ENCODE measurements at places on chromosomes 16 and 17. TPM values are rescaled to one million over a fixed set of nuclear protein-coding genes. Genes with fewer than 3 reads are reported as not detected.

- DNase-seq = no peak
Observed at GRCh38 chr17:31806921-31807320, 52.1 kb downstream of the COPRS start.

- no peak for DNase-seq
Observed at GRCh38 chr17:34411646-34412421, 48.8 kb upstream of the CCL1 start.

GRCh38 chr16:85253084-85253941, 141.0 kb upstream of the CIBAR2 start:
- DNase-seq = peak; percentile 81

DNA sequence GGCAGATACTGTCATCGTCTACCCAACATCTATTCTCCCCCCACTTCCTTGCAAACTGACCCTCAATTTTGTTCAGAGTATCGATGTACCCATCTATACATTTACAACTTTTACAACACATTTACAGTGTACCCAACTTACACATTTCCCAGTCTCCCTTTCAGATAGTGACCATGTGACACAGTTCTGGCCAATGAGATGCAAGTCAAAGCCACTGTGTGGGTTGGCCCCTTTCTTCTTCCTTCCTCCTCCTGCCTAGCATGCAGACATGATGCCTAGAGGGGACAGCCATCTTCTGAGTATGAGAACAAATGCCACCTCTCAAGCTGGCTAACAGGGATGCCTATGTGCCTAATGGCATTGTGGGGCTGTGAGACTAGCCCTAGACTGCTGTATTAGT, 11.3 kb upstream of the NFAT5 start:
- DNase-seq = no peak

GRCh38 chr17:45149669-45150664, 1.7 kb downstream of the HEXIM1 start:
- no peak for DNase-seq

GRCh38 chr17:68867759-68868516, 87.3 kb downstream of the ABCA8 start:
- DNase-seq = no peak

DNA sequence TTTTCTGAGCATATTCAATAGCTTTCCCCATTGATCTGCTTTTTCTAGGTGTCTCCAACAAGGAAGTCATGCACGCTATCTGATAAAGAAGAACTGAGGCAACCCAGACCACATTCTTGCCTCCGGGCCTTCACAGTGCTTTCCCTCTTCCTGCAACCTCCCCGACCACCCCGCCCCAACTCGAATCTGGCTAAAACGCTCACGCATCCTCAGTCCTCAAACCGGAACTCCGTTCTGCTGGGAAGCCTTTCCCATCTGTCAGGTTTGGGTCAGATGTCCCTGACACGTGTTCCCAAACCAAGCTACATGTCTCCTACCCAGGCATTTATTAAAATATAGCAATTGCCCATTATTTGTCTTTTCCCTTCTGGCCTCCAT, 112.7 kb downstream of the VPS53 start:
- DNase-seq = no peak

DNA sequence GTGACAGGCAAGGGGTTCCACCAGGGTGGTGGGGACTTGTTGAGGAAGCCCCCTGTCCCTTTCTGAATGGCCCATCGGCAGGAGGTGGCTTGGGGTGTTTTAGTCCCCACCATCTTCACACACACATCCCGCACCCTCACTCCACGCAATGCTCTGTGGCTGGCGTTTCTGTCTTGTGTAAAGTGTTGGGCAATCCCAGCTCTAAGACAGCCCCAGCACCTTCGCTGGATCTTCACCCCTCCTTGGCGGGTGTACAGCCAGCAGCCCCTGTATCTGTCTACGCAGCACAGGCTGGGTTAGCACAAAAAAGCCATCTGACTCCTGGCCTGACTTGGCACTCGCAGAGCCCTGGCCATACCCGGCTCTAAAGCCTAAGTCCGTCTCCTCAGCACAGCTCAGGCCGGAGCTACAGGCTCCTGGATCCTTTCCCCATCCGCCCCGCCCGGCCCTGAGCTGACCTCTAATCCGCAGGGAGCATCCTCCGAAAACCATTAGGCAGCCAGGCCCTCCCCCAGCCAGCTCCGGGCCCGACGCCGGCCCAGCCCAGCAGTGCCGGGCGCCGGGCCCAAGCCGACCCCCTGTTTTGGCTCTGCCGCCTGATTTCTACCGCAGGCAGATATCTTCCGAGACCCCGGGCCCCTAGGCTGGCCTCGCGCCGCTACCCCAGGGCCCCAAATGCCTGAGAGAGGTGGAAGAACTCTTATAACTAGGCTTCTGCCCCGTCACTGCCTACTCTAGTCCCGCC, 42.4 kb upstream of the TAC4 start:
- DNase-seq = no peak

GRCh38 chr17:81398832-81399411, 3.7 kb downstream of the BAHCC1 start:
- DNase-seq = no peak

GRCh38 chr16:85275533-85276249, 163.4 kb upstream of the CIBAR2 start:
- DNase-seq = peak; percentile 87

DNA sequence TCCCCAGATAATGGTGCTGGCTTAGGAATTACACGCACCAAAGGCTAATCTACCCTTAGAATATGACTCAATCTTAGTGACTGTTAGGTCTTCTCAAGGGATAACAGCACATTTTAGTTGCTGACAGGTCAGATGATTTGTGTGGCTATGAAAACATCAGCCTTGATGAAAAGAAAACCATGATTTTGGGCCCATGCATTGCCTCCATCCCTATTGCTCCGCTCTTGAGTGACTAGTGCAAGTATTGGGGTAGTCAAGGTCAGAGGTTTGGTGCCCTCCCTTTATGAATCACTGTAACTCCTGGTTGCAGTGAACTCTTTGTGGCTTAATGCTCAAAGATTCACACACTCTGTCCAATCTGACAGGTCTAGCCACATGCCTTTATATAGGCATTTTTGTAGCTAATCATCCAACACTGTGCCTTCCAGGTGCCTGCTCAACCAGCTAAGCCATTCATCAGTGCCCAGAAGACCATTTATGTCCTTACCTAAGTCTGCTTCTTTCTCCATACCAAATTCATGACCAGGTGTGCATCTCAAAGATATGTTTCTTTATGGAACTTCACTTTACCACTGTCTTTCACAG, 251.6 kb downstream of the KCNJ2 start:
- DNase-seq = no peak

GRCh38 chr17:39705786-39706348, 6.0 kb downstream of the ERBB2 start:
- no peak for DNase-seq

DNA sequence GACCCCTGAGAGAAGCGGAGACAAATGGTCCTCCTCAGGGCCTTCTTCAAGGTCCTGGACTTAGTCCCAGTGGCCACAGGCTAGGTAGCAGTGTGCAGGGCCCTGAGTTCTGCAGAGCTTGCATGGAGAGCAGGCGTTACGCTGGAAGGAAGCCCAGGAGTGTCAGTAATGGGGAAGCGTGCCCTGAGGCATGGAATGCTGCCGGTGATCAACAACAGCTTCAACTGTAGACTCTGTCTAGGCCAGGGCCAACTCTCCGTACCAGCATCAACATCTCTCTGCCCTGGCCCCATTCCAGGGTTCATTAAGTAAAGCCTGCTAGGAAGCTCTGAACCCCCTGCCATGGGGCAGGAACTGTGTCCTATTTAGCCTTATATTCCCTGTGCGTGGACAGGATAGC, 568 bp upstream of the TNK1 start:
- no peak for DNase-seq

- no peak for DNase-seq
Observed at GRCh38 chr17:35641032-35641431, 53.9 kb downstream of the AP2B1 start.

GRCh38 chr16:86806838-86807351, 228.5 kb downstream of the FOXL1 start:
- DNase-seq = peak; percentile 78

DNA sequence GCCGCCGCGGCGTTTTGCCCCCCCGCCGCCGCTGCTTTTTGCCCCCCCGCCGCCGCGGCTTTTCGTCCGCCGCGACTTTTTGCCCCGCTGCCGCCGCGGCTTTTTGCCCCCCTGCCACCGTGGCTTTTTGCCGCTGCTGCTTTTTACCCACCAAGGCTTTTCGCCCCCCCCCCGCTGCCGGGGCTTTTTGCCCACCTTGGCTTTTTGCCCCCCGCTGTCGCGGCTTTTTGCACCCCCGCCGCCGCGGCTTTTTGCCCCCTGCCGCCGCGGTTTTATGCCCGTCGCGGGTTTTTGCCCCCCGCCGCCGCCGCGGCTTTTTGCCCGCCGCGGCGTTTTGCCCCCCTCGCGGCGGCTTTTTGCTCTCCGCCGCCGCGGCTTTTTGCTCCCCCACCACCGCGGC, 1343.0 kb downstream of the TP53TG3F start:
- DNase-seq = no peak

DNA sequence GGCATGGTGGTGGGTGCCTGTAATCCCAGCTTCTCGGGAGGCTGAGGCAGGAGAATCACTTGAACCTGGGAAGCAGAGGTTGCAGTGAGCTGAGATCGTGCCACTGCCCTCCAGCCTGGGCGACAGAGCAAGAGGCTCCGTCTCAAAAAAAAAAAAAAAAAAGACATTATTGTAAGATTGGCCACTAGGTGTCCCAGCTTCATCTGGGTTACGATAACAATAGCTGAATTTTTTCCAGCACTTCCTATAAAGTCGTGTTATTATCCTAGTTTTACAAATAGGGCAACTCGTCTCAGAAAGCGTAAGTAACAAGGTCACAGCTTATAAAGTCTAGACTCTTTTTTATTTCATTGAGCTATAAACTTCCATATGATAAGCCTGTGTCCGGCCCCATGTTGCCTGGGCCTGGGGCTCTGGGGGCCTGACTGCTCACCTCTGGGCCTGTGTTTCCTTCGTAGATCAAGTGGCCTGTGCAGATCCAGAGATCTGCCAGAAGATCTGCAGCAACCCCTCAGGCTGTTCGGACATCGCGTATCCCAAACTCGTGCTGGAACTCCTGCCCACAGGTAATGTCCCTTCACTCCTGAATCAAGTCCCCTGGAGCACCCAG, 60.5 kb downstream of the SLC5A11 start:
- no peak for DNase-seq

DNA sequence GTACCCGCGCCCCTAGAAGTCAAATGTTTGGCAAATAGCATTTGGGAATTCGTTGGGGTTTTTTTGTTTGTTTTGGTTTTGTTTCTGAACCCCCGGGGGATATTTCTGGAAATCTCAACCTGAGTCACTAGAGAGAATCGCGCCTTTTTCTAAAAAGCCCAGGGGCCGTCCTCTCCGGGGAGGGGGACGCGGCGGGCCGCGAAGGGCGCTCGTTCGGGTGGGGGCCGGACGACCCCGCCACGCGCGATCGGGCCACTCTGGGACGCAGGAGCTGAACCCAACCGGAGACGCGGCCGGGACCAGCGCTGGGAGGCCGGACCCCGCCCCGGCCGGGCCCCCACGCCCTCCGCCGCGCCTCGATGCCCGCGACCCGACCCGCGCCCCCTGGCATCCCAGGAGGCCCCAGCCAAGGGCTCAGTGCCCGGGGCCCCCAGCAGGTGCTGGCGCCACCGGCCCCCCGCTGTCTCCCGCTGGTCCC, 302 bp downstream of the LITAF start:
- DNase-seq = no peak

GRCh38 chr17:60630352-60630751, 30.4 kb downstream of the PPM1D start:
- DNase-seq = no peak

DNA sequence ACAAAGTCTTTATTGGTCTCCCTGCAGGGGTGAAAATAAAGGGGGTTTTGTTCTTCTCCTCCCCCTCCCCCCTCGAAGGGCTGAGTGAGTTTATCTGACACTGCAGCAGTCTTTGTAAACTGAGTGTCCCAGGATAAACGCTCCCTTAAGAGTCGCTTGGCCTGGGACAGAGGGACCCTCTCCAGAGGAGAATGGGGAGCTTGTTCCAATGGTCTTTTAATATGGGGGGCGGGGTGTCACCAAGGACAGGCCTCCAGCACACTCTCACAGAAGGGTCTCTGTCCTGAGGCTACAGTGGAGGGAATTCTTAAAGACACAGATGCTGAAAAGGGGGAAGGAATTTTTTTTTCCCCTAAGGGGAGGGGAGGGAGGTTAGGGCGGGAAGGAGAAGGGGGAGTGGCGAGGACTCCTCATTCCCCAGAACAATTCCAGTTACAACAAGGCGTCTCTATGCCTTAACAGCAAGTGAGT, 455.5 kb downstream of the SOX9 start:
- no peak for DNase-seq

DNA sequence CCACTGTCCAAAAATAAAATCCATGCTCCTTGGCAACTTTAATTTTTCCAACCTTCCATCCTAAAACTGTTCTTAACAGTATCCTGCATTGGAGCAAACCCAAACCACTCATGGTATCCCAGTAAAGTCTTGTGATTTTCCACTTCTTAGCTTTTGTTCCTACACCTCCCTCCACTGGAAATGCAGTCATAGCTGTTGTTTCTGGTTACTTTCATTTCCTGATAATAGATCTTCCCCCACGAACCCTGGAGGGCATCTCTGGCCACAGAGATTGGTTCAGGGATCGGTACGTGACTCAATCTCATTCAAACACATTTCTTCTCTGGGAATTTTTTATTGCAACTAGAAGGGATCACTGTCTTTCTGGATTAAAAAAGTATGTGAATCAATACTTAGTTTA, 276.0 kb downstream of the GRIN2A start:
- no peak for DNase-seq

DNA sequence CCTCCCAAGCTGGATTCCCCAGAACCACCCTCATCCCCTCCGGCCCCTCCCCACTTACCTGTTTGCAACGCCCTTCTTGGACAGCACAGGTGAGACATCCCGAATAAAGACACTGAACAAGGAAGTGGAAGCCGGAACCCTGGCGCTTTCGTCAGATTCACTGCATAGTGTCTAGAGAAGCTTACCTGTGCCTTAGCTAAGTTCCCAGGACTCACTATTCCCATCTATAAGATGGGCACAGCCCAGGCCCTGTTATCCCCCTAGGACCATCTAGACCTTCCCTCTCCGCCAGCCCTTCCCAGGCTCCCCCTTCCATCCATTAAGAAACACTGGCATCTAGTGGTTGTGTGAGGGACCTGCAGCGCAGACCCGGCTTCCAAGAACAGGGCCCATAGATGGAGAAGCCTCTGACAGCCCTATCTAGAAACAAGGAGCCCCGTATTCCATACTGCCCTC, 26.9 kb upstream of the RPL38 start:
- no peak for DNase-seq

GRCh38 chr17:44911133-44912001, 3.9 kb downstream of the GFAP start:
- DNase-seq = no peak

- DNase-seq = peak; percentile 47
Observed at GRCh38 chr17:28327031-28327607, 8.1 kb downstream of the TMEM97 start.

Gene NOD2
- 0.12 TPM for total RNA-seq

Gene CHRNE
- 0.52 TPM for total RNA-seq

Gene CDH11
- 34.5 TPM for total RNA-seq

Gene SHISA9
- total RNA-seq = 6.3 TPM

Gene EVPL
- total RNA-seq = 116 TPM

Gene HEXIM1
- total RNA-seq = 27.5 TPM

Gene PERCC1
- total RNA-seq = 0.83 TPM

Gene HOXB1
- 0.79 TPM for total RNA-seq

Gene MMD
- total RNA-seq = 36.9 TPM

Gene HSD11B2
- total RNA-seq = 5.4 TPM

Gene ZG16B
- 1.5 TPM for total RNA-seq

Gene ATAD5
- 5.8 TPM for total RNA-seq

Gene CBLN1
- 5.8 TPM for total RNA-seq
